ENCODE measurements at places on chromosomes 3 and 15.

- no peak for DNase-seq
Observed at GRCh38 chr3:64456674-64457073, 231.1 kb downstream of the ADAMTS9 start.

- no peak for DNase-seq
Observed at GRCh38 chr3:148796799-148797198, 30.8 kb upstream of the CPB1 start.

DNA sequence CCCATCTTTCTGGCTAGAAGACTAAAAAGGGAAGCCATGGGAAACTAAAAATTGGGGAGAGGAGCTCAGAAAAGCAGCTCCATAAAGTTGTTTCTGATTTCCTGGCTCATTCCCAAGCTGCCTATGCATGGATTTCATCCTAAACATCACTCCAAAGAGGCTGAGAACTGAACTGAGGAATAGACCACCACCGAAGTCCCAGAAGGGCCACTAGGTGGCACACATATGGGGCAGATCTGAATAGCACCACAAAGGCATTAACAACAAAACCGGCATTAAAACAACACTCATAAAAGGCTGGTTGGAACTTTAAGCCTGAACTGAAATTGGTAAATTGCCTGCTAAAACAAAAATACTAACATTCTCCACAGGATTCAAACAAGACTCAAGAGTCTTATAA, 106.3 kb downstream of the PLD1 start:
- DNase-seq: peak; percentile 9

GRCh38 chr3:192130534-192131132, 596.7 kb downstream of the FGF12 start:
- DNase-seq: peak; percentile 19

DNA sequence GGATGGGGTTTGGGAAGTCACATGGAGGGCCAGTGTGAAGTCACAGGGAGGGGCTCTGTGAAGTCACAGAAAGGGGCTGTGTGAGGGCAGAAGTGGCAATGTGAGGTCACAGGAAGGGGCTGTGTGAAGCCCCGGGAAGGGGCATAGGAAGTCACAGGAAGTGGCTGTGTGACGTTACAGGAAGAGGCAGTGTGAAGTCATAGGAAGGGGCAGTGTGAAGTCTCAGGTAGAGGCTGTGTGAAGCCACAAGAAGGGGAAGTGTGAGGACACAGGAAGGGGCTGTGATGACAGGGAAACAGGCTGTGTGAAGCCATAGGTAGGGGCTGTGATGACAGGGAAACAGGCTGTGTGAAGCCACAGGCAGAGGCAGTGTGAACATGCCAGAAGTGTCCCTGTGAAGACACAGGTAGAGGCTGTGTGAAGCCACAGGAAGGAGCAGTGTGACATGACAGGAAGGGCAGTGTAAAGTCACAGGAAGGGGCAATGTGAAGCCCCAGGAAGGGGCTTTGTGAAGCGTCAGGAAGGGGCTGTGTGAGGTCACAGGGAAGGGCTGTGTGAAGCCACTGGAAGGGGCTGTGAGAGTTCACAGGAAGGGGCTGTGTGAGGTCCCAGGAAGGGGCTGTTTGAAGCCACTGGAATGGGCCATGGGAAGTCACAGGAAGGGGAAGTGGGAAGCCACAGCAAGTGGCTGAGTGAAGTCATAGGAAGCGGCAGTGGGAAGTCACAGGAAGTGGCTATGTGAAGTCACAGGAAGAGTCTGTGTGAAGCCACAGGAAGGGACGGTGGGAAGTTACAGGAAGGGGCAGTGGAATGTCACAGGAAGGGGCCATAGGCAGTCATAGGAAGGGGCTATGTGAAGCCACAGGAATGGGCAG, 37.1 kb downstream of the GASK1A start:
- no peak for DNase-seq

DNA sequence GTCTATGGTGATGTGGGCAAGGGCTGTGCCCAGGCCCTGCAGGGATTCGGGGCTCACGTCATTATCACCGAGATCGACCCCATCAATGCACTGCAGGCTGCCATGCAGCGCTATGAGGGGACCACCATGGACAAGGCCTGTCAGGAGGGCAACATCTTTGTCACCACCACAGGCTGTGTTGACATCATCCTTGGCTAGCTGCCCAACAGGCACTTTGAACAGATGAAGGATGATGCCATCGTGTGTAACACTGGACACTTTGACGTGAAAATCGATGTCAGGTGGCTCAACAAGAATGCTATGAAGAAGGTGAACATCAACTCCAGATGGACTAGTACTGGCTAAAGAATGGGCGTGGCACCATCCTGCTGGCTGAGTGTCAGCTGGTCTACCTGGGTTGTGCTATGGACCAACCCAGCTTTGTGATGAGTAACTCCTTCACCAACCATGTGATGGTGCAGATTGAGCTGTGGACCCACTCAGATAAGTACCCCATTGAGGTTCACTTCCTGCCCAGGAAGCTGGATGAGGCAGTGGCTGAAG, 6.1 kb upstream of the USP8 start:
- DNase-seq: no peak

- no peak for DNase-seq
Observed at GRCh38 chr15:74725845-74726773, 781 bp upstream of the CYP1A1 start.

DNA sequence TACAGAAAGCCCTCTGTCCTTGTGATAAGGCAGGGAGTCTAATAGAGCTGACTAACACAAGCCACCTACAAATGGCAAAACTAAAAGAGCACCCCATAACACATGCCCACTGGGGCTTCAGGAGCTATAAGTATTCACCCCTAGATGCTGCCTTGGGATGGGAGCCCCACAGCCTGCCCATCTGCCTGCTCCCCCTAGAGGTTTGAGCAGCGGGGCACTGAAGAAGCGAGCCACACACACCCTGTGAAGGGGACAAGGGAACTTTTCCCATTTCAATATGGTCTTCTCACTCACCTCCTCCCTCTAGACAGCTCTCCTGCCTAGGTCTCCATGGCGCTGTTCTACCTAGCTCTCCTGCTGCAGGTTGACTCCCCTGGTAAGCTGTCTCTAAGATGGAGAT, 261.0 kb downstream of the SHQ1 start:
- DNase-seq: no peak

DNA sequence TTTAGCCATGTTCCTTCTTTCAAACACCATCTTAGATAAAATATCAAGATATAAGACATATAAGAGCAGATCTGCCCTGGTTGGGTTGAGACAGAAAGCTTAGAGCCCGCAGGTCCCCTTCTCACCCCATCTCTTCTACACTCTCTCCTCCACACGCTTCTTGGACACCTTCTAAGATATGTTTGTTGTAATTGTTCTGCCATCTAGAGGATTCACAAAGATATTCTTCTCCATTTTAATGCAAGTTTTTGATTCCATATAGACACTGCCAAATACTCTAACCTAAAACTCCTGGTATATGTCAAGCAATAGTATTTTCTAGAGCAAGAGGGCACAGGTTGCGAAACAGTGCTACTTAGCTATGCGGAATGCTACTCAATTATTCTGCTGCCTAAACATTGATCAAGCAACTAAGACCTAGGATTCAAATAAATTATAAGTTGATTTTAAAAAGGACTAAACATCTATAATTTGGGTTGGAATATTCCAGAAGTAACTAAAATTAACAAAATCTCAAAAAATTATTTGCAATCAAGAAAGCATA, 6.8 kb downstream of the CHRM5 start:
- DNase-seq: no peak

DNA sequence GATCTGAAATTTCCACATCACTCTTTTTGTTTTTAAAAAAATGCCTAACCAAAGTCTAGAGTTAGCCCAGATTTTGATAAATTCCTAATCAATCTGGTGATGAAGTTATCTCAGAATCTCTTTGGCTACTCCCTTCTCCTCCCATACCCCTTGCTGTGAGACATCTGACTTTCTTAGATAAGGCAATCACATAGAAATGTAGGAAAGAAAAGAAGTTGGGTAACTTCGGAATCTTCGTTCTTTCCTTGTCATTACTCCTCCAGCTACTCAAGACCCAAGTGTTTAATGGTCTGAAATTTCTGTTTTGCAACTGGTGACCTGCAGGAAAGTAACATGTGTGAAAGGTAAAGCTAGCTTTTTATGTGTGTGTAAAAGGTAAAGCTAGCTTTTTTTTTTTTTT, 37.8 kb downstream of the MYL3 start:
- no peak for DNase-seq

- no peak for DNase-seq
Observed at GRCh38 chr3:135215516-135215915, 420.5 kb downstream of the EPHB1 start.

DNA sequence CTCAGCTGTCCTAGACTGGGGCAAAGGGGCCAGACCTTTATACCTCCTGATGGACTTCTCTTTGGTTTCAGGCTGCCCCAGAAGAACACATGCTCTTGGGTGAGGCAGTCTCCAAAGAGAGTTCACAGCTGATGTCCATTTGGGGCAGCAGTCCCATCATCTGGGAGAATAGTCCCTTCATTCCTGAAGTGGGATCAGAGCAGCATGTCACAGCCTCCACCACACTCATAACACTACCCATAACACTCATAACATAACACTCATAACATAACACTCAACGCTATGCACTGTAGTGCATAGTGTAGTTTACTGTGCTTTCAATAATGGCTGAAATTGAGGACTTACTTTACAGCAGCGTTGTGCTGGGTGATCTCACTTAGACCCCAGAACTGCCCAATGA, 36.7 kb upstream of the PLCL2 start:
- DNase-seq: no peak

DNA sequence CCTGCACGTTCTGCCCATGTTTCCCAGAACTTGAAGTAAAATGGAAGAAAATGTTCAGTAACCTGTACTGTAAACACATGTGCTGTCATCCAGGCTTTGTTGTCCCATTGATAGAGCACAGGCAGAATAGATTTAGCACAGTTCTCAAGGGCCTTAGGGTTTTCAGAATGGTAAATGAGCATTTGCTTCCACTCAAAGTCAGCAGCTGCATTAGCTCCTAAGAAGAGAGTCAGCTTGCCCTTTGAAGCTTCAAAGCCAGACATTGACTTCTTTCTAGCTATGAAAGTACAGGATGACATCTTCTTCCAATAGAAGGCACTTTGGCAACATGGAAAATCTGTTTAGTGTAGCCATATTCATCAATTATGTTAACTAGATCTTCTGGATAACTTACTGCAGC, 76.2 kb upstream of the TMEM108 start:
- no peak for DNase-seq

GRCh38 chr3:4948395-4948794, 30.8 kb upstream of the BHLHE40 start:
- DNase-seq: no peak

DNA sequence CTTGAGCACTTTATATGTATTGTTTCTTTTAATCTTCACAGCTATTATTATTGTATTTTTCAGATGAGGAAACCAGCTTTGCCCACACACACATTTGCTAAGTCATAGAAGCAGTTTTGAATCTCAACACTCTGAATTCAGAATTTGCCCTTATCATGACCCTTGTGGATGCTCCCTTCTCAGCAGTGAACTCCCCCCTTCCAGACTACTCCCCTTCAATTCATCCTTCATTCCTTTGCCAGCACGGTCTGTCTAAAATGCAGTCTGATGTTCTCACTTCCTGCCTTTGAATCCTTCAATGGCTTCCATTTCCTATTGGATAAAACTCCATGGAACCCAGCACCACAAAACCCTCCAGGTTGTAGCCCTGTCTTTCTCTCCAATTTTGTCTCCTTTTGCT, 52.5 kb upstream of the TSC22D2 start:
- DNase-seq: no peak
